T-helper 1 cell (primary cell): ENCODE measurements at places on chromosomes 16 and 17.
A peak's percentile ranks its signal among the peaks of the same experiment; 100 is the strongest.

DNA sequence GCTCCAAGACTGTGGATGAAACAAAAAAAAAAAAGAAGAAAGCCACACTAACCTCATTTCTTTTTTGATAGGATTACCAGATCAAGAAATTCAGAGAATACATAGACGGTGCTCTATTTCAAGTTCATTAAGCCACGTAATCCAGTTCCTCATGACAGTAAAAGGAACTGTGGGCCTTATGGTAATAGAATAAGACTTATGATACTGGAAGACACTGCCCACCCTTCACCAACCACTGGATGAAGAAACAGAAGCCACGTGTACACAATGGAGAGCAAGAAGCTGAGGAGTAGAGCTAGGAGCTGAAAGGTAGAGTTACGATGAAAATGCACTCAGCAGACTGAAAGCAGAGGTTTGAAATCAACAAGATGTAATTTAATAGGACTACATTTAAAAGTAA, 11.2 kb downstream of the NCBP3 start:
- DNase-seq: no peak

DNA sequence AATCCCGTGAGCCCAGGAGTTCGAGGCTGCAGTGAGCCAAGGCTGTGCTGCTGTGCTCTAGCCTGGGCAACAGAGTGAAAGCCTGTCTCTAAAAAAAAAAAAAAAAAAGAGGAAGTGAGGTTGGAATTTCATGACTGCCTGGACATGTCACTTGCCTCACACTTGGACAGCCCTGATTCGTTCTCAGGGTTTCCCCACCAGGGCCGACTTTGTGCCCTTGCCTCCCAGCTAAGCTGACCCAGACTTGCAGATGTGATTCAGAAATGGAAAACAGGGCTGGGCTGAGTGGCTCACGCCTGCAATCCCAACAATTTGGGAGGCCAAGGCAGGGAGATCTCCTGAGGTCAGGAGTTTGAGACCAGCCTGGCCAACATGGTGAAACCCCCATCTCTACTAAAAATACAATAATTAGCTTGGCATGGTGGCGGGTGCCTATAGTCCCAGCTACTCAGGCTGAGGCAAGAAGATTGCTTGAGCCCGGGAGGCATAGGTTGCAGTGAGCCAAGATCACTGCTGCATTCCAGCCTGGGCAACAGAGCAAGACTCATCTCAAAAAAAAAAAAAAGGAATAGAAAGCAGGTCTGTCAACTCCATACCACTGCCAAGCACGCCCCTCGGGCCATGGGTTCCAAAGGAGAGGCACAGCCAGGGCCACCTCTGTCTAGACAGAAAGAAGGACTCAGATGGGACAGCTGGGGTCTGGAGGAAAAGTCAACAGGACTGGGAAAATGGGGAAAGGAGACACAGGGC, 46.9 kb downstream of the SOCS1 start:
- DNase-seq: no peak

DNA sequence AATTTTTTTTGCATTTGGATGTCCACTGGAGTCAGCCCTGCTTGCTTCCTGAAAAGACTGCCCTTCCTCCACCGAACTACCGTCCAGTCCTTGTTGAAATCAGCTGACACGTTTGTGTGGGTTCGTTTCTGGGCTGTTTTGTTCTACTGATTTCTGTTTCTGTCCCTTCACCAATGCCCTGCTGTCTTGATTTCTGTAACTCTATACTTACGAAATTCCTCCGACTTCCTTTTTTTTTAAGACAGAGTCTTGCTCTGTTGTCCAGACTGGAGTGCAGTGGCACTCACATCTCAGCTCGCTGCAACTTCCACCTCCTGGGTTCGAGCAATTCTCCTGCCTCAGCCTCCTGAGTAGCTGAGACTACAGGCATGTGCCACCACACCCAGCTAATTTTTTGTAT, 8.4 kb upstream of the GAA start:
- DNase-seq: no peak

- no peak for DNase-seq
Measured at GRCh38 chr16:56977216-56977615, 12.1 kb upstream of the NLRC5 start.

- no peak for DNase-seq
Measured at GRCh38 chr17:50536683-50537646, 4.4 kb downstream of the EPN3 start.

DNA sequence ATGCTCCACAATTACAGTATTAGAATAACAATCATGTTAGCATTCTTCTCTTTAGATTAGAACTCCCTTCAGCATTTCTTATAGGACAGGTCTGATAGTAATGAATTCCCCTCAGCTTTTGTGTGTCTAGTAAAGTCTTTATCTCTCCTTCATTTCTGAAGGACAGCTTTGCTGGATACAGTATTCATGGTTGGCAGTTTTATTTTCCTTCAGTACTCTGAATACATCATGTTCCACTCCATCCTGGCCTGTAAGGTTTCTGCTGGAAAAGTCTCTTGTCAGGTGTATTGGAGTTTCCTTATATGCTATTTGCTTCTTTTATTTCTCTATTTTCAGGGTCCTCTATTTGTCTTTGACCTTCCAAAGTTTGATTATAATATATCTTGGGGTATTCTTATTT, 4.0 kb upstream of the ABCA10 start:
- DNase-seq: no peak

GRCh38 chr16:78987666-78988065, 612.9 kb downstream of the MAF start:
- DNase-seq: no peak

- no peak for DNase-seq
Measured at GRCh38 chr17:238964-239259, 57.5 kb upstream of the DOC2B start.

GRCh38 chr16:22635357-22635761, 124.7 kb downstream of the NPIPB5 start:
- DNase-seq: no peak

- peak; percentile 86 for DNase-seq
Measured at GRCh38 chr17:74478420-74479100, 12.1 kb downstream of the CD300A start.

DNA sequence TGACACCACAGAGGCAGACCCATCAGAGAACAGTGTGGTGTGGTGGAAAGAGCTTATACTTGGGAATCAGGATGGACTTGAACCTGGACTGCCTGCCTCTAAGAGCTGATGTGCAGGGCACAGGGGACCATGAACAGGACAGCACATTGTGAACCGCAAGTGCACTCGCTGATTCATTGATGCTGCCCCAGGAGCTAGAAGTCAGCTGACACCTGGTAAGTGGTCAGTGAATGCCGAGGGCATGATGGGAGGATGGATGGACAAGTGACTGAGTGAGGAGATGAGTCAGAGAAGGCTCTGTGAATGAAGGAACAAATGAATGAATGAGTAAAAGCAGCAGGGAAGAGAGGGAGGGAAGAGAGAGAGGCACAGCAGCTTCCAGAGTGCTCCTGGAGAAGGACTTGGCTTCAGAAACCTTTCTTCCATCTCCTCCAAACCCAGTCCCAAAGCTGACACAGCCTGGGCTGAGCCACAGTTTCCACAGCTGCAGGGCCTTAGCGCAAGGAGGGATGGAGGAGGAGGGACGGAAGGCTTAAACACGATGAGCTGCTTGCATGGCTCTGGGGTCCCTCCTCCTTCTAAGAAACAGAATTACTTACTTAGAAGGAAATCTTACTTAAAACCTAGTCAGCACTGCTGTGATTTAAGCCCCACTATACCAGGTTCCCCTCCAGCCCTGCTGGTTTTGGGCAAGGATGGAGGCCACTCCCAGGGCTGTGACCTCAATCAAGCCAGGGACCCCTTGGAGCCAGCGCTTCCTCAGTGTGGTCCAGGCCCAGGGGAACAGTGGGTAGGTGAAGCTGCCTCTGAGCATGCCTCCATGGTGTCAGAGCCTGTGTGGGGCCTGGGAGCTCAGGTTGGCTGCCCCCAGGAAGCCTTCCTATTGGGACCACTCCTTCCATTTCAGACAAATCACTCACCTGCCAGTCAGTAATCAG, 184.6 kb downstream of the TMEM132E start:
- no peak for DNase-seq

DNA sequence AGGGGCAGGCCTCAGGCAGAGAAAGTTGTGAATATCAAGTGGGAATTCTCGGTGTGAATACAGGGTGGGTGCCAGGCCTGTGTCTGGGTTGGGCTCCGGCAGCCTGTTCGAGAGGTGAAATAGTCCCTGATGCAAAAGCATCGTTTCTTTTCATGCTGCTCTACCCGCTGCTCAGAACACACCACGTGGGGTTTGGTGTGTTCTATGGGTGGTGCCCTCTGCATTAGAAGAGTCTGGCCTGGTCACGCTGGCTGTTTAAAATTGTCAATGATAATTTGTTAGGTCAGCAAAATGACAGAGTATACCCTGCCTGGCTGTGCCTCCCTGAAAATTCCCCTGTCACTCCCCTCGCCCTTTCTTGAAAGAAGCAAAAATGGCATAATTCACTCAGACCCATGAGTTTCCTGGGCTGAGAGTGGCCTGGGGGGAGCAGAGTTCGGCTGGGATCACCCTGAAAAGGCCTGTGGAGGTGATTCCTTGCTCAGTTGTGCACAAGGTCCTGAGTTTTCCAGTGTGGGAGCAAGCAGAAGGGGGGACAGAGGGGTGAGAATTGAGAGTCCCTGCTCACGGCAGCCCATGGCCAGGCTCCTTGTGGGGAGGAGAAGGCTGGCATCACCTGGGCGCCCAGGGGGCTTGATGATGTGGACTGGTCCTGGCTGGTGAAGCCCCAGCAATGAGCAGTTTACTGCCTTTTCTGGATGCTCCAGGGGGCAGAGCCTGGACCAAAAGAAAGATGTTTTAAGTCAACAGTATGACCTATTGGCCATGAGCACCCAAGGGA, 3.2 kb downstream of the CACNG5 start:
- DNase-seq: no peak

DNA sequence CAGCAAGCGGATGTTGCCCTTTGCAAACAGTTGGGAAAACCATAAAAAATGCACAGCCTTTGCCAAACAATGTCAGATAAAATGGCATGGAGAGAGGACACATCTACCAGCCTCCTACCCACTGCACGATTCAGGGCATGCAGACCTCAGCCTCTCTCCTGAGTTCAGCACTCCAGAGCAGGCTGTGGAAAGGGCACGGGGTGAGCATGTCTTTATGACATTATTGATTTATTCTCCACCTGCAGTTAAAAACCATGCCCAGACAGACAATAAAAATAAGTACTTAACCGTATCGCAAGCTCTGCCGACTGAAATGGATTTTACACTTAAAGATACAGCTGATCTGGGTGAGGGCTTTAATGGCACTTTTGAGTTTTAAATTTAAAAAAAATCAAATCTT, 127.1 kb downstream of the MAF start:
- DNase-seq: no peak

GRCh38 chr17:56629531-56630075, 36.1 kb downstream of the NOG start:
- DNase-seq: no peak

DNA sequence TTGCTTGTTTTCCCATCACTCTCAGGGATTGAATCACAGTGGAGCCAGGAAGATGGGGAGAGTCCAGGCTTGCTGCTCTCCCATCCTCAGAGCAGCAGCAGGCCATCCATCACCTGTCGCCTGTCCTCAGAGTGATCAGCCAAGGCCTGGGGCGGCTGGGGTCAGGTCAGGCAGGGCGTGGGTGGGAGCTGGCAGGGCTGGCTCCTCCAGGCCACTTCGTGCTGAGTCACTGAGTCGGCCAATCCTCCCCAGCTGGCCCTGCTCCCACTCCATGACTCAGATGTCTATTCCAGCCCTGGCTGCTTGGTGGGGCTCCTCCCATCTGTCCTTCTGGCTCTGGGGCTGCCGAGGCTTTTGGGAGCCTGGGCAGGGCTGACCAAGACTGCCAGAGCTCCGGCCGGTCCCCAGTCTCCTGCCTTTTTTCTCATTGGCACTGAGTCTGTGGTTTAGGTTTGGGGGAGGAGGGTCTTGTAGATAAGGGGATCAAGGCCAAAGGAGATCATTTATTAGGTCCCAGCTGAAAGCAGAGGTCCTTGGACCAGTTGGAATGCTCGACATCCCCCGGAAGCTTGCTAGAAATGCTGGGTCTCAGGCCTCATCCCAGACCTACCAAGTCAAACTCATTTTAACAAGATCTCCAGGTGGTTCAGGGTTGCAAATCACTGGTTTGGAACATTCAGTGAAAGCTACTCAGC, 72.7 kb downstream of the ABCC1 start:
- DNase-seq: no peak

DNA sequence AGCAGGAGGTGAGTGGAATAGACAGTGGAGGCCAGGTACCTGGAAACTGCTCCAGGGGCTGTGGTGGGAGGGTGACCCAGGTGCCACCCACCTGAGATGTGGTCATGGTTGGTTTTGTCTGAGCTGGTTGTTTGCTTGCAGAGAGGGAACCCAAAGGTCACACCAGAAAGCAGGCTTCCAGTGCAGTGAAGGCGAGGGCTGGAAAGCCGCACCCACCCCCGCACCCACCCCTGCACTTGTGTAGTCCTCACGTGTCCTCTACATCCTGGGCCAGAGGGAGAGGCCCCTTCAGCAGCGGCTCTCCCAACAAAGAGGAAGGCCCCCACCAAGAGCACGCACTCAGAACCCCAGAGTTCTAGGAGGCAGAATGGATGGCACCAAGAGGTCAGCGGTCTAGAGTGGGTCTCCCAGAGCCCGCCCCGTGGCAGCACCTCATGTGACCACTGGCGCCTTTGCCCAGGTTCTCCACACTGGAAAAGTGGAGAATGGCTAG, 92.6 kb upstream of the CBX4 start:
- DNase-seq: no peak

DNA sequence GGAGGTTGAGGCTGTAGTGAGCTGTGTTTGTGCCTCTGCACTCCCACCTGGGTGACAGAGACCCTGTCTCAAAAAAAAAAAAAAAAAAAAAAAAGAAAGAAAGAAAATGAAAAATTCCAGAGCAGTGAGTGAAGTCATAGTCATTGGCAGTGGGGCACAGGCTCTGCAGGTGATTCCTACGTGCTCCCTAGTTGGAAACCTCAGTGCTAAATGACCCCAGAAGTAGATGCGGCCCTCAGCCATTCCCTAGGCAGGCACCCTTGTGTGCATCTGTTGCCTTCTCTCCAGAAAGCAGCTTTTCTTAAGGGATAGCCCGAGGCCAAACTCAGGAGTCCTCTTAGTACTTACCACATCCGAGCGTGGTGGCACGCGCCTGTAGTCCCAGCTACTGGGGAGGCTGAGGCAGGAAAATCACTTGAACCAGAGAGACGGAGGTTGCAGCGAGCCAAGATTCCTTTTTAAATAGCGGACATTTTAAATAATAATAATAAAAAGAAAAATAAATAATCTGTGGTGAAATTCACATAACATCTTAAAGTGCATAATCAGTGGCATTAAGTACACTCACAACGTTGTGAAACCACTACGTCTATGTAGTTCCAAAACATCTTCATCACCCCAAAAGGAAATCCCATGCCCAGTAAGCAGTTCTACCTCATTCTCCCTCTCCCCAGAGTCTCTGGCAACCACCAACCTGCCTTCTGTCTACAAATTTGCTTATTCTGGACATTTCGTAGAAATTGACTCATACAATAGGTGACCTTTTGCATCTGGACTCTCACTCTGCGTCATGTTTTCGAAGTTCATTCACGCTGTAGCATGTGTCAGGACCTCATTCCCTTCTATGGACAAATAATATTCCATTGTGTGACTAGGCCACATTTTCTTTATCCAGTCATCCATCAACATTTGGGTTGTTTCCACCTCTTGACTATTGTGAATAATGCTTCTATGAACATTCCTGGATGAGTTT, 12.5 kb upstream of the SPHK1 start:
- DNase-seq: no peak
